ENCODE measurements at places on chromosomes 12 and 14.

DNA sequence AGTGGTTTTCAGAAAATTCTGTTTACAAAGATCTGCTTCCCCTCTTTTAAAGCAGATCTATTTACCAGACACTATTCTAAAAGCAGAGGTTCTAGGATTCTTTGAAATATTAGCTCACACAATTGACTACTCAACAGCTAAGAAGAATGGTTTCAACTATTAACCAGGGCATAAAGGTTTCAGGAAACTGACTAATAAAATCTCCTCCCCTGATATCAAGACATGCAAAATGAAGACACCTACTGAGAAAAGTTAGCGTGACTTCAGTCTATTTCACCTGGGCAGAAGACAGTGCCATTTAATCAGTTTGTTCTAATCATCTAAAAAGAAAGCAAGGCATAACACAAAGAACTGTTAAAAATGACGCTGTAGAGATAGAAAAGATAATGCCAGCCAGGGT is 22.2 kb downstream of the DAD1 start:
- peak; percentile 41 for DNase-seq

DNA sequence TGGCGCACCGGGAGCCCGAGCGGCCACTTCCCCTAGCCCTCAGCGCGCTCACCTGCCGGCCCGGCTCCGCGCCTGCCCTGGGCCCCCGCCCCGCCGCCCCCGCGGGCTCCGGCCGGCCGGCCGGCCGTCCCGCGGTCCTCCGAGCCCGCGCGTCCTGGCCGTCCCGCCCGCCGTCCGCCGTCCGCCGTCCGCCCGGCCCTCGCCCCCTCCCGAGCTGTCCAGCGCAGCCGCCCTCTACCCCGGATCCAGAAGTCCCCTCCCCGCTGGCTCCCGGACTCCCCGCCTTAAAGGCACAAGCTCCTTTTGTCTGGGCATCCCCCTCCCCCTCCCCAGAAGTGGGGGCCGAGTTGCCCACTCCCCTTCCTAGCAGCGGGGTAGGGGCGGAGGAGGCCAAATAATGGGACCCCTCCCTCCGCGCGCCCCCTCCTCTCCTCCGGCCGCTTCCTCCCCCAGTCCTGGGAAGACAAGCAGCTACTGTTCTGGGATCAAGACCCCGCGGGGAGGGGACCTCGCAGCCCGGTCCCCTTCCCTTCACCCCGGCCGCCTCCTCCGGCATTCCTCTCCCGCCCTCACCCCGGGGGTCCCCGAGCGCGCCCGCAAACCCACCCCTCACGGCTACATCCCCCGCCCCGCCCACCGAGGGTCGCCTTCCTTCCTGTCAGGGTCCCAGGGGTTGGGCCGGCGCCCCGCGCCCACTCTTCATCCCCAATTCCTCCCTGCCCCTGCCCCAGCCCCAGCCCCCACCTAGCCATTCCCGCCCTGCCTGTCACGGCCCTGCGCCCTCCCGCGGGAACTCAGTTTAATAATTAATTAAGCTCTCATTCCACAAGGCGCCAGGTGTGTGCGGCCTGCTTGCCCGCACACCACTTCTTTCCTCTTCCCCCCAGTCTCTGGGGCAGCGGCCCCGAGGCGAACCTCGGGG is at the start of gene ADCY6:
ADCY6 (minus strand) TSS at position 236 of the 922 bp plus-strand sequence. CDS start 5,655 bp downstream, outside the sequence.
- DNase-seq = peak; percentile 79

DNA sequence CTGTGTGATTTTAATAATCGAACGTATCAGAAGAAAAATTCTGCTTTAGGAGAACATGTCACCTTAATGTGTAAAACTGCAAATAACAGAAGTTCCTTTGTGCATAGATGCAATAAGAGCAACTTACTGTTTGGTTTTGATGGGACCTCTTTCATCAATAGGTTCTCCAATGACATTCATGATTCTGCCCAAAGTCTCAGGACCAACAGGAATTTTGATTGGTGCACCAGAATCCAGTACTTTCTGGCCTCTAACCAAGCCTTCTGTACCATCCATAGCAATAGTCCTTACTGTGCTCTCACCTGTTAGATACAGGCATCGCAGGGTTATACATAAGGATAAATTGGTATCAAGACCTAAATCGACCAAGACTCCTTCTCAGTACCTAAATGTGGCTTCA is 1.1 kb downstream of the ATP5F1B start:
- peak; percentile 24 for DNase-seq

DNA sequence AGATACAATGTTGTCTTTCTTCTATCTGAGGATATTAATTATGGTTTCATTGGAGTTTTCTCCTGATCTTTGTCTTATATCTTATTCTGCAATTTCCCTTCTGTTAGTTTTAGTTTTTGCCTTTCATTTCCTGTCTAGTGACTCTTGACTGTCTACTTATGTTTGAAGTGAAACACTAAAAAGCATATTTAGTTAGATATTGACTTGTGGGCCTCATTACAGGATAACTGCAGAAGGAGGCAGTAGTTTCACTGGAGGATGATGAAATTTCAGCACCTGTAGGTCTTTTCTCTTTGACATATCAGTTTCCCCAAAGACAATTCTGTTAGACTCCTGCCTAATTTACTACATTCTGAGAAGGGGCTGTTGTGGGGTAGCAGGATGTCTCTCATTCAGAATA is 97.5 kb upstream of the NEDD1 start:
- DNase-seq = no peak

DNA sequence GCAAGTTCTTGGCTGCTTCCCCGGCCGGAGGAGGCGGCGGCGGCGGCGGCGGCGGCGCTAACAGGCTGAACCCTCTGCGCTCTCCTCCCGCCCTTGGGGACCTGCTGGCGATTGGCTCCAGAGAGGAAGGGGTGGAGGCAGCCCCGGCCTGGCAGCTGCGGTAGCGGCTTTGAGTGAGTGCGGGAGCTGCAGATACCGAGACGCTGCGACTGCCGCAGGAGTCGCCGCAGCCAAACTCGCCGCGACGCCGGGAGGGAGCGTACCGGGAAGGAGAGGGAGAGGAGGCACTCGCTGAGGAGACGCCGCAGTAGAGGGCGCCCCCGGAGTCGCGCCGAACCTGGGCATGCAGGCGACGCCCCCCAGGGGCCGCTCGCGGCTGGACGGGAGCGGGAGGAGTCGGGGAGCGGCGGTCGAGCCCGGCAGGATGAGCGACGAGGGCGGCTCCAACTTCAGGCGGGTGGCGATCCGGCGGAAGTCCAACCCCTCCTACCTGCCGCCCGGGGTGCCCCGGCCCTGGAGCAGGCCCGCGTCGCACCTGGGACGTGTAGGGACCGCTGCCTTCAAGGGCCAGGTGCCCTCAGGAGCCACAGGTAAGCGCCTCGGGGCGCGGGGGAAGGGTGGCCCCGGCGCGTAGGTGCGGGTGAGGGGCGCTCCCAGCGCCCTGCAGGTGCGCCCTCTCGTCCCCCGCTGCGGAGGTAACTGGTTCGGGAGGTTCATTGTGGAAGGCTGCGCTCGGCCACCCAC is at the start of gene FGD4:
FGD4 (plus strand) TSS at position 189 of the 744 bp plus-strand sequence.
- DNase-seq = peak; percentile 92

DNA sequence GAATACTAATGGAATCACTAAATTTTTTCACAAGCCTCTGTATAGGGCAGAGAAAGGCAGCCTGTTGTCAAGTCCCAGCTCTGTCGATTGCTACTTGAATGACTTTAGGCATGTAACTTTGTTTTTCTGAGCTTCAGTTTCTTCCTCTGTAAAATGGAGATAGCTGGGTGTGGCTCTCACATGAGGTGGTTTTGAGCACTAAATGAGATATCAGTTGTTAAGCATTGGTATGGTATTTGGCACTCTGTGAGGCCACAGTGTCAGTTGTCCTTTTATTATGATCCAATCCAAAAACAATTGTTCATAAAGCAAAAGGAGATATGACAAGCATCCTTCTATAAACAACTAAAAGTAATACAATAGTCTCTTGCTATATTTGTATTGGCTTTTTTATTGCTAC is 120.6 kb downstream of the DUSP6 start:
- DNase-seq = no peak

DNA sequence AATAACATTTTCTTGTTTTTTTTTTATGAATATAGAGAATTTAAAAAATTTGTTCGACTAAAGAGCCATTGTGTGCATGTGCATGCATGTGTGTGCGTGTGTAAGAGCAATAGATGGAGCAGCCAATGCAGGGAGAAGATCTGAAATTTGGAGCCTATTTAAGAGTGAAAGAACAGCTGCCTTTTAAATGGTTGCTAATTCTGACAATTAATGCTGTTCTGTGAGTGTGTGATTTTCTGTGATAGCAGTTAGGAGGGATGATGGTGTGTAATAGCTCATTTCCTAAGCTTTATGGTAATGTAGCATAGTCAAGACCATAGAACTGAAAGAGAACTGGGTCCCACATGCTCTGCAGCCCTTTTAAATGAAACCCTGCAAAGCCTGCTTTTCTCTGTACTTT is 137.9 kb downstream of the NRXN3 start:
- DNase-seq = no peak

DNA sequence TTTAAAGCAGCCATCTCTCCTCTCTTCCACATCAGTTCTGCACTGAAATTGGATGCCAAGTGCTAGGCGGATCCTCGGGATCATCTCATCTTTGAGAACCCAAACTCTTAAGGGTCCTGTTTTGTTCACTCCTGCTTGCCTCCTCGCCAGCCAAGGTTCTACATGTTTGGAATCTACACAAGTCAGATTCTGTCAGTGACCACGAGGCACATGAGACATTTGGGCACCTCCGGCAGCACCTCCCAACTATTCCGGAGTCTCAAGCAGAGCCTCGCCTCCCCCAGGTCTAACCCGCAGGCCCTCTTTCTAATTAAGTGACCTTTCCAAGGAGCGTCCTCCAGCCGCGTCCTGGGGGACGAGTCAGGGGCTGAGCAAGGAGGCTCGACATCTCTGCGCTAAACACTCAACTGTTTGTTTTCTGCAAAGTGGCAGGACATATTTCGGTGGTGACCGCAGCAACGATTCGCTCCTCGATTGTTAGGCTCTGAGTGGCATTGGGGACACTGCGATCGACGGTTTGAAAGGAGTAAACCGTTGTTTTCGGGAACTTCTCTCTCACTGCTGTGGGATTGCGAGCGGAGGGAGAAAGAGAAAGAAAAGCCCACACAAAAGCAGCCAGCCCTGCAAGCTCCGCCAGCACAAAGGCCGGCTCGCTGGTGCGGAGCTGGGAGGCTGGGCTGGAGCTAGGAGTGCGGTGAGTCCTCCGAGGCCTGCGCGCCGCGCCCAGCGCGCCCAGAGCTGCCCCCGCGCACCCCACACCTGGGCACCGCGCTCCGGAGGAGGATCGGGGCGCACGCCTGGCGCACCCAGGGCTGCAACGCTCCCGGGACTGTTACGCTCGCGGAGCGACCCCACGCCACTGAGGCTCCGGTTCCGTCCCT is 640 bp downstream of the ARMH4 start:
- peak; percentile 38 for DNase-seq

DNA sequence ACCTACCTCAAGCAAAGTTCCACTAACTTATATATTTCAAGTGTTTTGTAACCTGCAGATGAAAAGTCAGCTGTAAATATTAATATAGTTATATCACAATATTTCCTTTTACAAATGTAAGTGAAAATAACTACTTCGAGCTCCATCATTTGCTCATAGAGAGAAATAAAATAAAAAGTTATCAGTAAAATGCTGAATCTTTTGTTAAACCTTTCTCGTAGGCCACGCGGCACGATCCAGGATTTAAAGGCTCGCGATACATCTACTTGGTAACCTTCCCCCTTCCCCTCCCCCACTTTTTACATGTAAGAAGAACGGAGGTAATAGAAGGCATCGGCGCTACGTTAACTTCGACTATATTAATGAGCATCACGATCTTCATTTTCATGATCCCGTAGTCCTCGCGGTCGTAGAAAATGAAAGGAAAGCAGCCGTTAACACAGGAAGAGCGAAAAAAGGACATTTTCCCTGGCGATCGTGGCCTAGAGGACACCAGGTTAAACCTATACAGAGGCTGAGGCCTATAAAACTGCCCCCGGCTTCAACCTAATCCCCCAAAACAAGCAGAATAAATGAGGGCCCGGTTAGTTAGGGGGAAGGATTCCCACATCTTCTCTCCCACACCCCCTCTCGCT is 508 bp downstream of the HNRNPC start:
- peak; percentile 53 for DNase-seq

DNA sequence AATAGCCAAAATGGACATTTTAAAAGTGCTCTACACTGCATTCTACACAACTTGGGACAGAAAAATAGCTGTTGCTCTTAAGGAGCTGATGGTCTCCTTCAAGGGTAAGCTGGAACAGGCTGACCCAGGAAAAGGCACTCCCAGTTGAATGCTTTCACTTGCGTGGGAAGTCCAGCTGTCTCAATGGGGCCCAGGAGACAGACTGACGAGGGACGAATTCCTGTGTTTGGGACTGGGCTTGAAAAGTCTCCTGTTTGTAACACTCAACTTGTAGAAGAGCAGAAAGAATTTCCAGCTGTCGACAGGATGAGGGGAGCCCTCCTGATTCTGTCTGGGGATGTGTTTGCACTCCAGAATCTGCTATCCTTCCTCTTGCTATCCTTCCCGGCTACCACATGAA is 180.8 kb downstream of the ZFP36L1 start:
- DNase-seq = no peak

GRCh38 chr12:116123451-116124258 is 153.8 kb downstream of the MED13L start:
- peak; percentile 84 for DNase-seq

DNA sequence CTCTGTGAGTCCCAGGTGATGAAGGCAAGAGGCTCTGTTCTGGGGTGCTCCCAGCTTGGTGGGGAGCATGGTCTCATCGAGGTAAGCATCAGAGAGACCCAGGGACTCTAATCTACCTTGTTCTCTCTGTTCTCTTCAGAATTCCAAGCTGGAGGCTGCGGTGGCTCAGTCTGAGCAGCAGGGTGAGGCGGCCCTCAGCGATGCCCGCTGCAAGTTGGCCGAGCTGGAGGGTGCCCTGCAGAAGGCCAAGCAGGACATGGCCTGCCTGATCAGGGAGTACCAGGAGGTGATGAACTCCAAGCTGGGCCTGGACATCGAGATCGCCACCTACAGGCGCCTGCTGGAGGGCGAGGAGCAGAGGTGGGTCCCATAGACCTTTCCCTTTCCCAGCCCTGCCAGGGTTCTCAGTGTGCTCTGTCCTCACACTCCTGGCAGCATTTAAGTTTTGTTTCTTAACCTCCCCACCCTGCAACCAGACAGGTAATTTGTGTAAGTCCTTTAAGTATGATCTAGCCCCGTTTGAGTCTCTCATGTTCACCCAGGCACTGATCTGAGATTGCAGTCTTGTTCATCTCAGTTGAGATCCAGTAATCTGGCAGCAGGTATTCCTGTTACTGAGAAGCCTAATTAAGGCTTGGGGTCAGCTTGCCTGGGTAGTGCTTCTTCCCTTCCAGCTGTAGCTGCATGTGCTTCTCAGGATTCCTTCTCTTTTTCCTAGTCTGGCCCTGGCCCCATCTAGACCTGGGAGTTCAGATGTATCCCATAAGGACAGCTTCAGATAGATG is 14.8 kb upstream of the KRT81 start:
- DNase-seq = no peak

- DNase-seq = no peak
Observed at GRCh38 chr12:97368462-97369163, 94.0 kb upstream of the RMST start.

DNA sequence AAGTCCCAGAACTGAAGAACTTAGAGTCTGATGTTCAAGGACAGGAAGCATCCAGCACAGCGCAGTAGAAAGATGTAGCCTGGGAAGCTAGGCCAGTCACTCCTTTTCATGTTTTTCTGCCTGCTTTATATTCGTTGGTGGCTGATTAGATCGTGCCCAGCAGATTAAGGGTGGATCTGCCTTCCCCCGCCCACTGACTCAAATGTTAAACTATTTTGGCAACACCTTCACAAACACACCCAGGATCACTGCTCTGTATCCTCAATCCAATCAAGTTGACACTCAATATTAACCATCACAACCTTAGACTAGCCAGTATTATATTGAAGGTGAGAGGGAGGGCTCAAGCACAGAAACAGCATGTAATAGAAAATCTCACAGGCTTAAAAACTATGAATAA is 222.9 kb downstream of the C12orf50 start:
- no peak for DNase-seq

- DNase-seq = no peak
Observed at GRCh38 chr12:78101946-78102635, 271.4 kb downstream of the NAV3 start.
